ENCODE measurements at places on chromosomes 12 and 14.

DNA sequence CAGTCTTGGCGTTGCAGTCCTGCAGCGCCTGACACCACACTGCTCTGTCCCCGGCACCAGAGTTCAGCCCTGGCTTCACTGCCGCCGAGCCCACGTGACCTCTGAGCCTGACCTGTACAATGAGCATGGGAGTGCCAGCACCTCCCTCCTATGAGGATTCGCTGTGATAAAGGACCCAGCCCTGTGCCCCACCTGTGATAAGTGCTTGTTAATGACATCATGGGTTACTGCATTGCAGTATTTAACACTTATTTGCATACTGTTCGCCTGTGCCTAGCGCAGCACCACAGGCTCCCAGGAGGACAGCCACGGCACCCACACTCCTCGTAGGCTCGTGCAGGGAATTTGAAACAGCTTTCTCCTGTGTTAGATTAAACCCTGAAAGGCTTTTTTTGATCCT lies 118.2 kb upstream of the GSC start:
- no peak for DNase-seq

- peak; percentile 62 for DNase-seq
Measured at GRCh38 chr12:10395390-10395998, 5.7 kb upstream of the KLRK1 start.

- peak; percentile 47 for DNase-seq
Measured at GRCh38 chr14:20836668-20837338, 34.2 kb upstream of the RNASE1 start.

DNA sequence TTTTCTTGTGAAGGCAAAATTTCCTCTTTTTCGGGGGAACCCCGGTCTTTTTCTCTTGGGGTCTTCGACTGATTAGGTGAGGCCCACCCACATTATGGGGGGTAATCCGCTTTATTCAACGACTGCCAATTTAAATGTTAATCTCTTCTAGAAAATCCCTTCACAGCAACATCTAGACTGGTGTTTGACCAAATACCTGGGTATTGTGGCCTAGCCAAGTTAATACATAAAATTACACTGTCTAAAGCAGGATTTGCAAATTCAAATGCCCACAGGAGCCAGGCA lies 170.0 kb upstream of the FOXN3 start:
- no peak for DNase-seq

DNA sequence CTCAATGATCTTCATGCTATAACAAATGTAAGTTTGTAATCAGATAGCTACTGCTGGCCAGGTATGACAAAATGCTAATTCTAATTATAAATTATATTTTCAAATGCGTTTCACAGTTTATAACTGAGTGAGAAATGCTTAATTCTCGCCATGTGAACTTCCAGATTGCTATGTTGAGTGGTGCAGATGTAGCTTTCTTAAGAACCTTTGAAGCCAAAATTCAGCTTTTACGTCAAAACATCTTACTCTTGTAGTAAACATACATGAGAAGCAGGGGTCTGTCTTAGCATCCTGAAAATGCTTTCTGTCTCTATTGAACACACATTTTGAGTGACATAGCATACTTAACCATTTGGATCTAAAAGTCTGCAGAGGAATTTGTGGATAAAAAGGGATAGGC lies 176.5 kb upstream of the PRICKLE1 start:
- DNase-seq = no peak

GRCh38 chr12:72432037-72432604 lies 160.0 kb downstream of the TRHDE start:
- DNase-seq = no peak

DNA sequence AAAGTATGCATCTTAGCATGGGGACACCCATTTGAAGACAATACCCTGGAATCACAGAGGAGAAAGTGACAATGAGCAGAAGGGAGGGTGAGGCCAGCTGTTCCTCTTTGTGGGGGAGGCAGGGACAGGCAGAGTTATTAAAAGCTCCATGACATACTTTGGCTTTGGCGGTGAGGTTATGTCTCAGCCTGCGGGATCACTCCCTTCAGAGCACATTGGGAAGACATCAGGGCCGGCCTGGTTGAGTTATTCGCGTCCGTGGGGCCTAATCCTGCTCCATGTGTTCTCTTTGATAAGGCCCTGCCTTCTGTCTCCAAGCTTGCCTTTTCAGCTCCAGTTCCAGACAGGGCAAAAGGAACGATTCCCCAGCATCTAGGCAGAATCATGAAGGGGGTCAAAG lies 98.8 kb upstream of the NTF3 start:
- DNase-seq = no peak

DNA sequence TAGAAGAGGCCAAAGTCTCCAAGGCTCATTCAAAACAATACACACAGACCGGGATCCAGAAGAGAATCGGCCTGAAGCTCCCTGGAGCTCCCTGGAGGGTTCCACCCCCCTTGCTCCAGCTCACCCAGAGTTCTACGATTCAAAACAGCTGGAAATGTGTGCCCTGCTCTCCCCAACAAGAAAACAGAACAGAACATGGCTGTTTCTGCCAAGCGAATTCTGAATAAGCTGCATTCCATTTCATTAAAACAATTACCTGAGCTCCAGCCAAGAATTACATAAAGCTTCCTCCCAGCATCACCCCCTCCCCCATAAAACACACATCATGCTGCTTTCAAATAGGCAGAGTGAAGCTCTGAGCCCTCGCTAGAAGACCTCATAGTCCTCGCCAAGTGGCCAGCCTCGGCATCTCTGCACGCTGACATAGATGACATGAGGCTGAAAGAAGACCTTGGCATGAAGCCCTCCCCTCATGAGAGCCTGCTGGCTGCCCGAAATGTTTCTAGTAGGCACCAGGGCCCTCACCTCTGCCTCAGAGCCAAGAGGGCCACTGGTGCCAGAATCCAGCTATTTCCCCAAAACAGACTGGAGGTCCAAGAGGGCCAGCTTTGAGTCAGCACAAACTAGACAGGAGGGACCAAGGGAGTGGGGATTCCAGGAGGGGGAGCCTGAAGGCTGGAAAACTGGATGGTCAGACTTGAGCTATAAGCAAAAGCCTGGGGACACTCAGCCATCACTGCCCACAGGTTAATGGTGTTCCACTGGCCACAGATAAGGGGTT lies 8.3 kb downstream of the PXN start:
- DNase-seq = peak; percentile 75

- no peak for DNase-seq
Measured at GRCh38 chr12:47417955-47418354, 287.9 kb downstream of the RPAP3 start.

DNA sequence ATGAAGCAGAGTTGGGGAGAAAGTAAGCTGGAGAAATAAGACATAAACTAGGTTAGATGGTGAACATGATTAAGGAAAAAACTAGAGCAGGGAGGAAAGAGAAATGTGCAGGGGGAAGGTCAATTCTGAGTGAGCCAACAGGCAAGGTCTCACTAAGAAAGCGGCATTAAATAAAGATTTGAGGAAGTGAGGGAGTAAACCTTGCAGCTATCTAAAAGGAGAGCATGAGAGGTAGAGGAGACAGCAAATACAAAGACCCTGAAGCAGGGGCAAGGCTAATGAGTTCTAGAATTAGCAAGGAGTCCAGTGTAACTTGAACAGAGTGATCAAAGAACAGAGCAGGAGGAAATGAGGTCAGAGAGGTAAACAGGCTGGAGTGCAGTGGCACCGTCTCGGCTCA lies 4.4 kb upstream of the SOCS2 start:
- DNase-seq = no peak

GRCh38 chr12:108589028-108589839 lies 8.7 kb downstream of the TMEM119 start:
- no peak for DNase-seq

DNA sequence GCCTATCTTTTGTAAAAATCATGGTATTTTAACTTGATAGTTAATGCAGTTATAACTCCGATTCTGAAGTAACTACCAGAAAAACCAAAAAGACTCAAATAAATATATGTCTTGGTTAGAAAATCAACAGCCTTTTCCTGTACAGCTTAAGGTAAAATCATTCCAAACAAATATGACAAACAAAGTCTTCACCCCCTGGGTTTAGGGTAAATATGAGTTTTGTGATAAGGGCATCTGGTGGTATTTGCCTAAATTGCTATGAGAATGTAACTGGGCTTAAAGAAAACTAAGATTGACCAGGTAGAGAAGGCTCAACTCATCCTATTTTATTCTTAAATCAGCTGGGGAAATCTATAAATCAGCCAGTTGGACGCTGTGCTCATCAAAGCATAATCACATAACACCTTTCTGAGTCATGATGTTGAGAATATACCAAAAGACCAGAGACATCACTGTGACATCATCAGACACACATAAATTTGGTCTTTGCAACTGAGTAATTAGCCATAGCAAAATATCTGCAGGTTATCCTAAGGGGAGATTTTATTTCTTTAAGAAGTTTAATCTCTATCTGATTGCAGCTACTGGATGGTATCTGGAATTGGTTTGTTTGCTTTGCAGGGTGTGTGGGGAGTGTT lies 133.9 kb downstream of the STXBP6 start:
- no peak for DNase-seq

GRCh38 chr12:91914701-91915100 lies 230.9 kb downstream of the BTG1 start:
- no peak for DNase-seq

- no peak for DNase-seq
Measured at GRCh38 chr12:132475304-132476037, 14.5 kb upstream of the FBRSL1 start.

DNA sequence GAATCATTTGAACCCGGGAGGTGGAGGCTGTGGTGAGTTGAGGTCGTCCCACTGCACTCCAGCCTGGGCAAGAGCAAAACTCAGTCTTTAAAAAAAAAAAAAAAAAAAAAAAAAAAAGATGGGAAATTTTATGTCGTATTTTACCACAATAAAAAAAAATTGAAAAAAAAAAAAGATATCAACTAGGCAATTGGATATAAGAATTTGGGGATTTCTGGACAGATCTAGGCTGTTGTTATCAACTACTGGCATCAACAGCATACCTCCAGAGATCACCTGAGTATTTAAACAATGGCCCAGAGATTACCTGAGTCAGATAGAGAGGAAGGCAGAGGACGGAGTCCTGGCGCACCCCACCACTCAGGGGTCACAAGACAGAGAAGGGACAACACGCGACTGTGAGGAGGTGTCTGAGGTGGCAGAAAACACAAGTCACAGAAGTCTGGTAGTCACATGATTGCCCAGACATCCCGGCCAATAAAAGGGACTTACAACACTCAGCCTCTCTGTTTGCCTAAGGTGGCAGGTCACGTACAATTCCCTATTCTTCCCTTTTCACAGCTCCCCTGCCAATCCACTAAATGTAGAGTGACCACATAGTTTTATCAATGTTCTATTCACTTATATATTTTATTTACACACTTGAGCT lies 1.8 kb downstream of the SPRING1 start:
- DNase-seq = no peak

DNA sequence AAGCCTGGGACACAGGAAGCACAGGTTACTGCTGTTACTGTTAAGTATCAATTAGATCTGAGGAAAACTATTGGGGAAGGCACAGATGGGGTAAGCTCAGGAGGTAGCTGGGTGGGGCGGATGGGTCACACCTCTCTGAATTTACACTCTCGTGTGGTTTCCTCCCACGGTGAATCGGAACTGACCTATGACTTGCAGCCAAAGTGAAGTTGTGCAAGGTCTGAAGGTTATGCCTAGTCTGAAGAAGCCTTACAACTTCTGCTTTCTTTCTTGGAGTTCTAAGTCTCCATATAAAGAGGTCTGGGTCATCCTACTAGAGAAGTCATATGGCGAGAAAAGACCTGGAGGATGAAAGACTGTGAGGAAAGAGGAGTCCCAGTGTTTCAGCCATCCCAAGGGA lies 25.6 kb upstream of the GPATCH2L start:
- no peak for DNase-seq

DNA sequence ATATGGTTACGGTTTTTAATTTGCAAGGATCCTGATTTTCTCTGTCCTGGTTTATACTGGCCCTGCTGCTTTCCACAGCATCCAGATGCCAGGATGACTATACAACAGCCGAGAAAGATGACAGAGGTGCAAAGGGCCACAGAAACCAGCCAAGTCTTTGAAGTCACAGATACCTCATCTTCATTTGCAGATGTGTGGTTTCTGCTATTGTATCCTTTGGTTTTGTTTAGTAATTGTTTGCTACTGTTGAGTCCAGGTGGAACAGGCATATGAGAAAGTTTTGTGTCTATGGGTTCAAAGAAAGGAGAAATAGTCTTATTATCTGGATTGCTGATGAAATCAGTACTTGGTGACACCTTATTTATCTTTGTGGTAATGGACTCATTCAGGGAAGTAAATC lies 17.3 kb upstream of the KLHL42 start:
- no peak for DNase-seq

GRCh38 chr12:132342251-132343227 lies 13.2 kb upstream of the GALNT9 start:
- DNase-seq = peak; percentile 11

- peak; percentile 12 for DNase-seq
Measured at GRCh38 chr12:101698800-101699347, 1.4 kb downstream of the CHPT1 start.

DNA sequence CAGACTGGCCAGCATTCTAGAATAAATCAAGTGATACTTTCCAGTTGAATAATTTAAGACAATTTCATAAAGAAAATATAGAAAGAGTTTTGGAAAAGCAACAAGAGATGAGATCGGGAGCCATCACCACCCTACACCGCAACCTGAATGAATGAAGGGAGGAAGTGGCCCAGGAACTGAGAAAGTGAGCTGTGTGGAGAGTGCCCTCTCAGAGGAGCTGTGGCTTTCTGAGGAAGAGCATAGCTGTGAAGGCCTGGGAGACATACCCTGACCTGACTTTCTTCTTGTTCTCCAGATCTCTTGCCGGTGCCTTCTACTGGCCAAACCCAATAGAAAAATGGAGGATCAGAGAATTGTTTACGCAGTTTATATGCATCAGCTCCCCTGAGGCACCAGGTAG lies 79.3 kb upstream of the TSPAN8 start:
- DNase-seq = no peak
